ENCODE measurements at places on chromosomes 12 and 14. TPM values are rescaled to one million over a fixed set of nuclear protein-coding genes. Genes with fewer than 3 reads are reported as not detected.
A peak's percentile ranks its signal among the peaks of the same experiment; 100 is the strongest.

DNA sequence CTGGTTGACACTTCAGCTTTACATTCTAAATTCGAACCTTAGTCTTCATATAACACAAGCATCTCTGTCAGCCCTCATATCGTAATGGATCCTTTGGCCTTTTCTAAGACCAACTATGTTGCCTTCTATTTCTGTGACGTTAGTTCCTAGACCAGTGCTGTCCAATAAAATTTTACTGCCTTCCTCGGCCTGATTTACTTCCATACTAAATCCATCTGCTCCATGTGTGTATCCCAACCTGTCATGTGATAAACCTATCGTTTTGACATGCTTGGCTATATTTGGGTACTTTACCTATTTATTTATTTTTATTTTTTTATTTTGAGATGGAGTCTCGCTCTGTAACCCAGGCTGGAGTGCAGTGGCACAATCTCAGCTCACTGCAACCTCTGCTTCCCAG is 20.3 kb downstream of the ACAD10 start:
- H3K4me3 ChIP-seq: no peak overlapping the region
- H3K27ac ChIP-seq: no peak overlapping the region
- DNase-seq: no peak
- H3K4me1 ChIP-seq: no peaks in the 10 kb centered on the region
- H3K36me3 ChIP-seq: peaks cover 6% of the 10 kb centered on the region
- H3K27me3 ChIP-seq: no peaks in the 10 kb centered on the region

GRCh38 chr14:34843011-34843554 is 32.1 kb downstream of the BAZ1A start:
- no peak overlapping the region for H3K27ac ChIP-seq
- peaks cover 3% of the 10 kb centered on the region for H3K36me3 ChIP-seq
- DNase-seq: no peak
- no peaks in the 10 kb centered on the region for H3K27me3 ChIP-seq
- no peaks in the 10 kb centered on the region for H3K4me1 ChIP-seq

GRCh38 chr12:49230805-49231194 is 34.1 kb upstream of the TUBA1C start:
- DNase-seq: no peak
- H3K27ac ChIP-seq: no peak overlapping the region
- no peak overlapping the region for H3K4me3 ChIP-seq
- H3K36me3 ChIP-seq: no peaks in the 10 kb centered on the region
- H3K4me1 ChIP-seq: peaks cover 17% of the 10 kb centered on the region
- H3K27me3 ChIP-seq: no peaks in the 10 kb centered on the region

GRCh38 chr14:54420478-54421142 is 20.6 kb downstream of the CNIH1 start:
- DNase-seq: no peak
- peaks cover 2% of the 10 kb centered on the region for H3K36me3 ChIP-seq
- no peaks in the 10 kb centered on the region for H3K4me1 ChIP-seq
- H3K27ac ChIP-seq: no peak overlapping the region

DNA sequence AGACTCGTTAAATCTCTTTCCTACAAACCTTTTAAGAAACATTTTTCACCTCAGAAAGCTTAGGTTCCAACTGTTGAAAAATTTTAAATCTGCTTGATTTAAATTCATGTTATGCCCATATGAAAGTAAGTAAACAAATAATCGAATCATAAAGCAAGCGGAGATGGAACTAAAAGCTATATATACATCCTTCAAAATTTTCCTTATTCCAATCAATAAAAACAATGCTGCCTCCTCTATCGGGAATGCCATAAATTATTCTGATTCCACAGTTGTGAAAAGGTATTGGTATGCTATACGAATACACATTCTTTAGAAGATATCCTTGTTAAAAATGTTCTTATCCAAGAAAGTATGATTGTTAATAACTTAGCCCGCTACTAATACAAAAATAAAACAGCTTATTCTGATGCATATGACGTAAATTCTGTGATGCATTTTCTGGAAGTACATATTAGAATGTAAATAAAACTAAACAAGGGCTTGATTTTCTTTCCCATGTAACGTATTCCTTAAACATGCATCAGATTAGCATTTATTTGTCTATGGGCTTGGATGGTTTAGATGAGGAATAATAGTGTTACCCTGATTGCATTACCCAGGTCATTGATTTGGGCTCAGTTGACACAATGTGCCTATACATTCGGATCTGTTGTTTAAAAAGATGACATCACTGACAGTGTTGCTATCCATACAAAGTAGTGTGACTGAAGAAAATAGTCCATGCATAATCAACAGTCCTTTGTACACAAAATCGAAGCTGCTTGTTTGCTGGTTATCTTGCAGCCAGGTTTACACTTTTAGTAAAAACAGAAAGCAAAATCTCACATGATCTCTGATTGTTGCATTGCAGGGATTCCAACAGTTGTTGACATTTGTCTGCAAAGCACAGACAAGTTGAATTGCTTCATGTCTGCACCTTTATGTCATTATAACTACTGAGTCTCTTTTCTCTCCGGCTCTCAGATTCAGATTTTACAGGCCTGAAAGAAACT is 656 bp upstream of the DTD2 start:
- peak overlapping the region; percentile 70 for H3K27ac ChIP-seq
- H3K4me3 ChIP-seq: peak overlapping the region; percentile 49
- no peaks in the 10 kb centered on the region for H3K36me3 ChIP-seq
- no peaks in the 10 kb centered on the region for H3K27me3 ChIP-seq
- no peak for DNase-seq
- peaks cover 9% of the 10 kb centered on the region for H3K4me1 ChIP-seq

- no peak overlapping the region for H3K27ac ChIP-seq
- no peaks in the 10 kb centered on the region for H3K27me3 ChIP-seq
- H3K4me1 ChIP-seq: no peaks in the 10 kb centered on the region
- H3K36me3 ChIP-seq: no peaks in the 10 kb centered on the region
- no peak for DNase-seq
- no peak overlapping the region for H3K4me3 ChIP-seq
Measured at GRCh38 chr12:30296486-30296885, 399.2 kb downstream of the IPO8 start.

DNA sequence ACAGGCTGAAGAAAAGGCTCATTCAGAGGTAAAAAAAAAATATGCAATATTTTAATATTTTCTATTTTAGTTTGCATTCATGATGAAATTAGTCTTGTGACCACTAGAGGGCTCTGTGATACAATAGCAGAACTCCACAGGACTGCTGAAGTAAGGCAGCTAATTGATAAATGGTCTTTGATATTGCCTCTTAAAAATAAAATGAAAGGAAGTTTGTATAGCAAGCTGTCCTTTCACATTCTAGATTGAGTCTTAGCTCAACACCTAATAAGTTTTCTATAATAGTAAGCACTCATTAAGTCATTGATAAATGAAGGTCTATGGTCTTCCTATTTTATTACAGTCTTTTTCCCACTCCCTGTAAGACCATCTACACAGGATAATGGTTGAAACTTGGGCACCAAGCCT is 315.7 kb downstream of the NAV3 start:
- H3K27ac ChIP-seq: no peak overlapping the region
- H3K36me3 ChIP-seq: no peaks in the 10 kb centered on the region
- H3K27me3 ChIP-seq: no peaks in the 10 kb centered on the region

CD27 gene
- total RNA-seq: 140 TPM

SMIM41 gene
- not detected for total RNA-seq

LTBP2 gene
- 0.98 TPM for total RNA-seq

DNA sequence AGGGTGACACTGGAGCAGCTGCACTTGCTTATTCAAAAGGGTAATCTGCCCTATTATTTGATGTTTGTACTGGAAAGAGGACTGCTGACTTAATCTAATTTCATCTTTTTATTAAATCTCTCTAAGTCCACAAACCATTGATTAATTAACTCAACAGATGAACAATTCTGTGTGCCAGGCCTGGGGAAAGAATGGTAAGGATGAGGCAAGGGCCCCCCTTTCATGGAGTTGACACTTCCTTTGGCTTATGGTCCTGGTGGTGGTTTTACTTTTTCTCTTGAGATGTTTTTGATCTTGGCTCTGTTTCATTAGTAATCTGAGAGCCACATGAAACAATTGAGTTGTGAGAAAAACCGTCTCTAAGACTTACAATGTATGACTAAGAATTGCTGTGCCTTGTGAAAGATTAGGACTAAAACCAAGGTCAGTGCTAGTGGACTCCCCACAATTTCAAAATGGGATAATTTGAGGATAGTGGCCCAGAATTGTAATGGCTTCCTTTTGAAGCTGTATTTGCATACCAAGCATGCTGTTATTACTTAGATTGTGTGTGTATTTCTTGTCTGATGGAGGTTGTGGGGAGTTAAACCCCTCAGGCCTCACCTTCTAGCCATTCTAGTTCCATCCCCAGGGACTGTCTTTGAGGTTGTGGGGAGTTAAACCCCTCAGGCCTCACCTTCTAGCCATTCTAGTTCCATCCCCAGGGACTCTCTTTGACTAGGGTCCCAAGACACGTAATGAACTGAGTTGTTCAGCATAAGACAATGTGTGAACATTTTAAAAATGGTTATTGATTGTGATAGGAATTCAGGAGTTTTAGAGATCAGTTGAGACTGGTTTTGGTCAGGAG is 52.5 kb upstream of the EVL start:
- no peaks in the 10 kb centered on the region for H3K36me3 ChIP-seq
- H3K4me3 ChIP-seq: no peak overlapping the region
- no peaks in the 10 kb centered on the region for H3K4me1 ChIP-seq
- H3K27ac ChIP-seq: no peak overlapping the region
- DNase-seq: no peak

LBHD2 gene
- total RNA-seq: not detected

- peaks cover 9% of the 10 kb centered on the region for H3K4me1 ChIP-seq
- no peaks in the 10 kb centered on the region for H3K27me3 ChIP-seq
- H3K4me3 ChIP-seq: no peak overlapping the region
- H3K36me3 ChIP-seq: no peaks in the 10 kb centered on the region
- no peak overlapping the region for H3K27ac ChIP-seq
Measured at GRCh38 chr12:69338120-69338859, 9.9 kb upstream of the LYZ start.

DNA sequence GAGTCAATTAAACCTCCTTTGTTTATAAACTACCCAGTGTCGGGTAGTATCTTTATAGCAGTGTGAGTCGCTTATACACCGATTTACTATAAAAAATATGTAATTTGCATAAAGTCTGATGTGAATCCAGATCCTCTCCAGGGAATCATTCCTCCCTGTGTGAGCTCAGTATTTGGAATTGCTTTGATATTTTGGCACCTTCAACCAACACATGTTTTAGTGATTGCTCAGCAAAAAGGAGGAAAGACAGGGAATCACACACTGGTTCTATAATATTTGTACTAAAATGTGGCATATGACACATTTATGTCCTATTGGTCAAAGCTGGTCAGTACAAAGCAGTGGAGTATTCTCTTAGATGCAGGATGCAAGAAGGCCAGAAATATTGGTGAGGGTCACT is 703.9 kb upstream of the ATXN7L3B start:
- H3K27me3 ChIP-seq: no peaks in the 10 kb centered on the region
- H3K27ac ChIP-seq: no peak overlapping the region
- no peak for DNase-seq
- H3K4me1 ChIP-seq: no peaks in the 10 kb centered on the region
- no peaks in the 10 kb centered on the region for H3K36me3 ChIP-seq

DNA sequence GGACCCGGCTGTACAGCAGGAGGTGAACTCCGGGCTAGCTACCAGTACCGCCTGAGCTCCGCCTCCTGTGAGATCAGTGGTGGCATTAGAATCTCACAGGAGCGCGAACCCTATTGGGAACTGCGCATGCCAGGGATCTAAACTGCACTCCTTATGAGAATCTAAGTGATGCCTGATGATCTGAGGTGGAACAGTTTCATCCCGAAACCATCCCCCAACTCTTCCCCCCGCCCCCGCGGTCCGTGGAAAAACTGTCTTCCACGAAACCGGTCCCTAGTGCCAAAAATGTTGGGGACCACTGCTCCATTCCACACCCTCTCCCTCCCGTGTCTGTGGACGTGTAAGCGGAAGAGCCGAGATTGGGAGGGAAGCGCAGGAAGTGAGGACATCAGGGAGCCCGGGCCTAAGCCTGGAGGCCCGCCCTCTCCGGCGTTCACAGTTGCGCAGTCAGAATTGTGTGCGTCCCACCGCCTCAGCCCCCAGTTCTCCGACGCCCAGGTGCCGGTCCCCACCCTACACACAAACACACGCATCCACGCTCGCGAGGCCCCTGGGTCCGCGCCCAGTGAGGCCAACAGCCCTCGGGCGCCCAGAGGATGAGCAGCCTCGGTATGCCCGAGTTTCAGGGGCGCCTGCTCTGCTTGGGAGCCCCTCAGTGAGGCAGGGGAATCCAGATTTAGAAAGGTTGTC is 1.8 kb upstream of the RNASE4 start:
- DNase-seq: peak; percentile 77
- H3K27ac ChIP-seq: peak overlapping the region; percentile 91
- H3K36me3 ChIP-seq: no peaks in the 10 kb centered on the region
- H3K27me3 ChIP-seq: no peaks in the 10 kb centered on the region

DNA sequence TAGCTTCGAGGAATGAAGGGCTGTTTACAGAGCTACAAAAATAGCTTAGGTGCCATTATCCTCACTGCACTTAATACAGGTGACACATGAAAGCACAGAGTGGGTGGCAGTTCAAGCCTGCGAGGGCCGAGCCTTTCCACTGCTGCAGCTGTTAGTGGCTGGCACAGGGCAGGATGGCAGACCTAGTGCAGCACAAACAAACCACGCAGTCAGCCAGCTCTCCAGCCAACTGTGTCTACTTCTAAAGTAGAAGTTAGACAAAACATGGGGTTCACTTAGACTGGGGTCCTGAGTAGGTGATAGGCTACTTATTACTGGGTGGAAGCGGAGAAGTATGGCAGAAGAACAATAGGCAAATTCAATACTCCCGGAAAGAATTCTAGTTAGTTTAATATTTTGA is 95.4 kb downstream of the DUSP16 start:
- H3K36me3 ChIP-seq: peaks cover 9% of the 10 kb centered on the region
- no peaks in the 10 kb centered on the region for H3K27me3 ChIP-seq
- peak; percentile 45 for DNase-seq
- H3K4me3 ChIP-seq: no peak overlapping the region

IQSEC3 gene
- total RNA-seq: 7.3 TPM

DNA sequence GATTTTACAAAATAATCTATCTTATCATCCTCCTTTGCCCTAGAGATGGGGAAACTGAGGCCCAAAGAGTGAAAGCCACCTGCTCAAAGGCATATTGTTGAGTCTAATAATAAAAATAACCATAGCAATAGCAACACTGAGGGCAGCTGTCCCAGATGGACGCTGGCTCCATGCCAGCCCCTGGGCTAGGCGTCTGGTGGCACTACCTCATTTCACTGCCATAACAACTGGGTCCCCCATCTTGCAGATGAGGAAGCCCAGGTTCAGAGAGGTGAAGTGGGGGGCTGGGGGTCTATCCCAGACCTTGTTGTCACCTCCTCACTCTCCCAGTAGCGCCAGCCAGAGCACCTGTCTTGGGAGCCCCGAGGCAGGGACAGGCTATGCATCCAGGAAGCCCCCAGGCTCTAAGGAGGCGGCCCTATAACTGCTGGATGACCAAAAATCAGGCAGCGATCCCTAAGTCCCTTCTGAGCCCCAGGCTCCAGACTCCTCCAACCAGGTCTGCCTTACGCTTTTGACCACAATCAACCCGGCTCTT is 12.8 kb downstream of the BDKRB2 start:
- no peak overlapping the region for H3K27ac ChIP-seq
- H3K4me1 ChIP-seq: no peaks in the 10 kb centered on the region
- peaks cover 32% of the 10 kb centered on the region for H3K27me3 ChIP-seq
- H3K4me3 ChIP-seq: no peak overlapping the region
- no peak for DNase-seq

All from T-cell (primary cell).